BJ (cell line): ENCODE measurements at places on chromosomes 16 and 17.

GRCh38 chr17:40825599-40825998, 3.2 kb upstream of the KRT10 start:
- no peak for DNase-seq

DNA sequence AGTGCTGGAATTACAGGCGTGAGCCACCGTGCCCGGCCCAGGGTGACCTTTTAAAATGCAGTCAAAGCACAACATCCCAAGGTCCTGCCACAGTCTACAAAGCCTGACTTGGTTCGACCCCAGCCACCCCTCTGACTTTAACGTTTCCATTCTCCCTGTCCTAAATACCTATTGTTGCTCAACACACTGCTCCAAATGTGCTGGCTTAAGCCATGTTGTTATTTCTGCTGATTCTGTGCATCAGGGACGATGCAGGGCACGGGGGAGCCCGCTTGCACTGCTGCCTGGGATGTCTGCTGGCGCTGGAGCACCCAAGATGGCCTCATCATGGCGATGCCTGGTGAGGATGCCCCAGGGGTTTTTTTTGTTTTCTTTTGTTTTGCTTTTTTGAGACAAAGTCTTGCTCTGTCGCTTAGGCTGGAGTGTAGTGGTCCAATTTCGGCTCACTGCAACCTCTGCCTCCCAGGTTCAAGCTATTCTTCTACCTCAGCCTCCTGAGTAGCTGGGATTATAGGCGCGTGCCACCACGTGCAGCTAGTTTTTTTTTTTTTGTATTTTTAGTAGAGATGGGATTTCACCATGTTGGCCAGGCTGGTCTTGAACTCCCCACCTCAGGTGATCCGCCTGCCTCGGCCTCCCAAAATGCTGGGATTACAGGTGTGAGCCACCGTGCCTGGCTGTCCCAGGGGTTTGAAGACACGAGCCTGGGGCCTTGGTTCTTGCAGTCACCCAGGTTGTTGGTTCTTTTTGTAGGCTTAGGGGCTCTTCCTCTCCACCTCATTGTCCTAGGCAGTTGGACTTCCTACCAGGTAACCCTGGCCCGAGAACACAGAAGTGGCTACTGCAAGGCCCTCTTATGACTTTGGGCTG, 22.9 kb downstream of the TMC7 start:
- DNase-seq = no peak

GRCh38 chr16:21026846-21027245, 123.8 kb downstream of the DNAH3 start:
- DNase-seq = no peak

GRCh38 chr17:73706428-73706827, 62.2 kb upstream of the SDK2 start:
- no peak for DNase-seq

DNA sequence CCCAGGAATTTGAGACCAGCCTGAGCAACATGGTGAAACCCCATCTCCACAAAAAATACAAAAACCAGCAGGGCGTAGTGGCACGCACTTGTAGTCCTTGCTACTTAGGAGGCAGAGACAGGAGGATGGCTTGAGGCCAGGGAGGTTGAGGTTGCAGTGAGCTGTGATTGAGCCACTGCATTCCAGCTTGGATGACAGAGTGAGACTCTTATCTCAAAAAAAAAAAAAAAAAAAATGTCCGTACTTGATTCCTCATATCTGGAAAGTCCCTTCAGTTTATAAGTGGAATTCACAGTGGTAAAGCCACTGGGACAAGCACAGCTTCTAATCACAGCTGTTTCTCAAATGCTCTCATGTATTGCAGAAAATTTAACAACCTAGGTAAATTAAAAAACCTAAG, 78.6 kb upstream of the CREBBP start:
- no peak for DNase-seq

DNA sequence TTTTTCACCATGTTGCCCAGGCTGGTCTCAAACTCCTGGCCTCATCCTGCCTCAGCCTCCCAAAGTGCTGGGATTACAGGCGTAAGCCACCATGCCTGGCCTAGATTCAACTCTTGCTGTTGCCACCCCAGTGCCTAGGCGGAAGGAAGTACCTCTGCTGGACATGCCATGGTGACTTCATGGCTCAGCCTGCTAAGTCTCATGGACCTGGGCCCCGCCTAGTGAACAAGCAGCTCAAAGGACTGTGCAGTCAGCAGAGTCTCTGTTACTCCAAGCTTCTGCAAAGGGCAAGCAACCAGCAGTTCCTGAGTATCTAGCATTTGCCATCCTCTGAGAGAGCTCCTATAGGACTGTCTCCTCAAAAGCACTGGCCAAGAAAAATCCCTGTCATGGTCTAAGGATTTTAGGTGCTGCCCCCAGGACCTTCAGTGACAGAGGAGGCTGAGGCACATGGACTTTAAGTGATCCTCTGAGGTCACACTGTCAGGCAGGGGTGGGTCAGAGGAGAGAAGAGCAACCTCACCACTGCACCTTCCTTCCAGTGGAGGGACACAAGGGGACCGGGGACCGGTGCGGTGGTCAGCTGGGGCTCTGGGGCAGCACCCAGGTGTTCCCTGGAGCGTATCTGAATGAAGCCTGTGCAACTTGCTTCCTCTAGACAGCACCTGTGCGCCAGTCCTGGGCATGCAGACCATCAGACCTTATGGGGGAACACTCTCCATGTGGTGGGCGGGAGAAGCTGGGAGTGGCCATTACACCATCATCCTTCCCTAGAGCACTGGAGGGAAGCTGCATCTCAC, 71.3 kb downstream of the IL21R start:
- no peak for DNase-seq

DNA sequence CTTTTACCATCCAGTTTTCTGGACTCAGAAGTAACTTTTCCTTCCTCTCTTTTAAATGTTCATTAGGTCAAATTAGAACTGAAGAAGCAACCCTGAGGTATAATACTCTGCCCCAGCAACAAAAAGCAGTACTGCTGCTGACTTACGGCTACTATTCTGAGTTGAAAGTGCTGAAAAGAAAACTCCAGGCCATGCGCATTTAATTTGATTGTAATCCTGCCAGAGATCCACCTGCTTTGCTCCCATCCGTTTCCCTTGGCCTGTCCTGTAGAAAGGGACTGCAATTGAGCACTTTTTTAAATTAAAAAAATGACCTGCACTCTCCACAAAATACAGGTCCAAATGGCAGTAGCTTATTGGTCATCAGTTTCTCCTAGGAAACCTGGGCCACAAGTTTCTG, 61.6 kb downstream of the PITPNC1 start:
- DNase-seq = no peak

DNA sequence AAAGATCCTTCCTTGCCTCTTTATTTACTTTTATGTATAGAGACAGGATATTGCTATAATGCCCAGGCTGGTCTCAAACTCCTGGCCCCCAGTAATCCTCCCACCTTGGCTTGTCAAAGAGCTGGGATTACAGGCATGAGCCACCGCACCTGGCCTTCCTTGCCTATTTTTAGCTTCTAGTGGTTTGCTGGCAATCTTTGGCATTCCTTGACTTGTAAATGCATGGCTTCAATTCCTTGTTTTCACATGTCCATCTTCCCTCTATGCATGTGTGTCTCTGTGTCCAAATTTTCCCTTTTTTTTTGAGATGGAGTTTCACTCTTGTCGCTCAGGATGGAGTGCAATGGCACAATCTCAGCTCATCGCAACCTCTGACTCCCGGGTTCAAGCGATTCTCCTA, 22.5 kb downstream of the HEXIM2 start:
- DNase-seq = no peak

- no peak for DNase-seq
Observed at GRCh38 chr17:78798695-78799559, 16.9 kb upstream of the CYTH1 start.

GRCh38 chr17:16361874-16362273, 8.6 kb upstream of the CENPV start:
- no peak for DNase-seq

DNA sequence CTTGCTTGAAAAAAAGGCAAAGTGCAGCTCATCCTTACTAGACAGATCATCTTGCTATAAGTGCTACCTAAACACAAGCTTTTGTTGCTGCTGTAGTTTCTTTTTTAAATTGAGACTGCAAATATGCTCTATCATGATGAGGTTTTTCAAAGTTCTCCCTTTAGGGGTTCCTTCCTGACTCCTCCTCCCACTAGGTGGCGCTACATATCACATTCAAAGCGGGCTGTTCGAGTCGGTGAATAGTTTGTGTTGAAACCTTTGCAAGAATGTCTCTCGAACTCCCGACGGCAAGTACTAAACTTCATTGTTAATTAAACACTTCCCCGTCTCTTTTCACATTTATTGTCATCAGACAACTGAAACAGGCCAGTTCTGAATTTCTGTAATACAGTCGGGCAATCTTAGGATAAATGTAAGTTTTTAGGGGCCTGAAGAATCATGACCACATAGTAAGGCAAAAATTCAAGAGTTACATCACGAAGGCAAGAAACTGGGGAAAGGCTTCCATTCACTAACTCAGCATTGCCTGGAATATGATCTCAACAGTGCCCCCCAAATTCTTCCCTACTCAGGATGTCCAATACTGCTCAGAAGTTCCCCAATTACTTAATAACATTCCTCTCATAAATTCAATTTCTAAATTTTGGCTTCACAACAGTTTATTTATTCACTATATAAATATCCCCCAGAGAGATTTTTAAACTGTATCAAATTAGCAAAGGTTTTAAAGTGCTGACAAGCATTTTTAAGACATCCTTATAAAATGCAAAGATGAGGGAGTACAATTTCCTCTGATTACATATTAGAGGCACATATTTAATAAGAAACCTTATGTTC, 6.7 kb downstream of the HS3ST3A1 start:
- no peak for DNase-seq

DNA sequence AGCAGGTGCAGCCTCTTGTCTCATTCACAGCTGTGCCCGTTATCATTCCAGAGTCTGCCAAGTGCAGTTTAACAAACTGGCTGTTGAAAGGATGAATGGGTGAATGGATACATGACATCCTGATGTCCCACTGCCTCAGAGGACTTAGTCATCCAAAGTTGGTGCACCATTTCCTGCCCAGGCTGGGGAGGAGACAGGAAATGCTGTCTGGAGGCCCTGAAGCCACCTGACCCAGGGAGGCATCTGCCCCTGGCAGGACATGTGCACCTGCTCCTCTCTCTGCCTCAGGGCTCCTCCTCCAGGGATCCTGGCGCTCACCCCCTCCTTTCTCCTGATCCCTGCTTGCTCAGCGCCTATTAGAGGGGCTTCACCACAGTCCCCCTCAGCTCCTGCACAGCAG, 1.8 kb upstream of the CD300C start:
- no peak for DNase-seq

GRCh38 chr16:49048557-49048956, 233.1 kb downstream of the CBLN1 start:
- DNase-seq = no peak

DNA sequence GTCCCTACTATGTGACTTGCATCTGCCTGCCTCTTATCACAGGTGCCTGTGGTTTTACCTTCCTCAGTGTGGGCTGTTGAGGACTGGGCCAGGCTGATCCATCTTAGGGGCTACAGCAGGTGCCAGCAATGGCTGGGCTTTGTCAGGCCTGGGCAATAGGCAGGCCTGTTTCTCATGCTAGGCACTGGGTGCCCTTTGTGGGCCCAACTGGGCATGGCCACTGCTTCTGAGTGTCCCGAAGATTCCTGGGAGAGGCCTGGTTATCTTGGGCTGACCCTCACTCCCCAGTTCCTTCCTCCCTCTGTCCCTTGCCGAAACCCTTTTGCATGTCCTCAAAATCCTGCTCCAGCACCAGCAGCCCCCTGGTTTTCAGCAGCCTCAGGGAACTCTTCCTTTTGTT, 1024.9 kb downstream of the KCNJ18 start:
- no peak for DNase-seq

DNA sequence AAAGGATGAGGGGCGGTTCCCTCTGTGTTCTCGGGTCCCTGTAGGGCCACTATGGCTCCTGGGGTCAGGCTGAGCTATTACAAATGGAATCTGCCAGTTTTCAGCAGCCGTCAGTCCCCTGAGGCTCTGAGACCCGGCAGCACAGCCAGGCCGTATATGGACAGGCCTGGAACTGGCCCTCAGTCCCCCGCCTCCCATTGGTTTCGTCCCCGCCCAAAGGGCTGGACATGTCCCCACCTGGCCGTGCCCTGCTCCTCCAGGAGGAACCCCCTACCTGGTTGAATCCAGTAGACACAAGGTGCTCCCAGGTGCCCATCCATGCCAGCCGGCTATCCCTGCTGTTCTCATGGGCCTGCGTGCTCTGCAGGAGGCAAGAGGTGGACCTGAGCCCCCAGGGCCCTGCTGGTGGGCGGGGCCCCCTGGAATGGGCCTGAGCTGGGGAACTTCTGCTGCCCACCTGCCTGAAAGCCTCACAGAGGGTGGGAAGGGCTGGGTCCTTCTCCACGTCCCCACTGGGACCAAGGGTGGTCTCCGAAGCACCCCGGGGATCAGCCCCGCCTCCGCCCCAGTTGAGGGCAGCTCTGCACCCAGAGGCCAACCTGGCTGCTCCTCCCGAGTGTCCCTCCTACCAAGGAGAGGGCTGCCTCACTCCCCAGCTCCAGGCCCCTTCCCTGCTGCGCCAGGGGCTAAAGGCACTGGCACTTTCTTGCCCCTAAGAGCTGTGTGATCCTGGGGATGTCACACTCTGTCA, 16.8 kb downstream of the VASN start:
- no peak for DNase-seq

GRCh38 chr16:64738321-64738960, 383.4 kb downstream of the CDH11 start:
- peak; percentile 37 for DNase-seq

DNA sequence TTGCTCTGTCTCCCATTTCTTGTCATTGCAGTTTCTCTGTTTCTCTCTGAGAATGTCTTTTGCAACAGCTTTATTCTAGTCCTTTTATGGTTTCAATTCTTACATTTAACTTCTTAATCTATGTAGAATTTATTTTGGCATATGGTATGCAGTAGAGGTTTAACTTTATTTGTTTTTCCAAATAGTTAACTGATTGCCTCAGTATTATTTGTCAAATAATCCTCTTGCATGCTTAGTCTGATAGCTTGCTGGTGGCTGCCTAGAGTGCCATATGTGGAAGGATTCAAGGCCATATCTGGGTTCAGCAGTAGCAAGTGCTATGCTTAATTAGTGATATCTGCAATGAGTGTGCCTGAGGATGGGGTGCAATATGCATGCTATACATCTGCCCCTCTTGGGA, 6.9 kb downstream of the SNTB2 start:
- DNase-seq = no peak

- DNase-seq = no peak
Observed at GRCh38 chr16:68363658-68364521, 53.1 kb downstream of the PRMT7 start.

GRCh38 chr16:52800432-52800831, 252.3 kb downstream of the CHD9NB start:
- no peak for DNase-seq

GRCh38 chr16:35631261-35631945, 2172.0 kb downstream of the TP53TG3F start:
- no peak for DNase-seq

GRCh38 chr16:50284131-50284911, 18.0 kb downstream of the ADCY7 start:
- DNase-seq = no peak

DNA sequence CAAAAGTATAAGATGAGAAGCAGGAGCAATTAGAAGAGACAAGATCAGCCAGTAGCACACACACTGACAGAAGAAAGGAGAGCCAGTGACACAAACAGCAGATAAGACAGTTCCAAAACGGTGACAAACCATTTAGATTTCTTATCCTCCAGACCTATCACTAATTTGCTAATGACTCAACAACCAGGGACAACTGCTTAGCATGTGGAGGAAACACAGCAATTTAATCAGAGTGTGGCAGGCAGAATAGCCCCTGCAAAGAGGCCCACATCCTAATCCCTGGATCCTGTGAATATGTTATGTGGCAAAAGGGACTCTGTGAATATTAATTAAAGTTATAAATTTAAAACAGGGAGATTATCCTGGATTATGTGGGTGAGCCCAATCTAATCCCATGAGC, 81.1 kb downstream of the CACNG1 start:
- DNase-seq = no peak
